ENCODE measurements at places on chromosomes 6 and 20.

DNA sequence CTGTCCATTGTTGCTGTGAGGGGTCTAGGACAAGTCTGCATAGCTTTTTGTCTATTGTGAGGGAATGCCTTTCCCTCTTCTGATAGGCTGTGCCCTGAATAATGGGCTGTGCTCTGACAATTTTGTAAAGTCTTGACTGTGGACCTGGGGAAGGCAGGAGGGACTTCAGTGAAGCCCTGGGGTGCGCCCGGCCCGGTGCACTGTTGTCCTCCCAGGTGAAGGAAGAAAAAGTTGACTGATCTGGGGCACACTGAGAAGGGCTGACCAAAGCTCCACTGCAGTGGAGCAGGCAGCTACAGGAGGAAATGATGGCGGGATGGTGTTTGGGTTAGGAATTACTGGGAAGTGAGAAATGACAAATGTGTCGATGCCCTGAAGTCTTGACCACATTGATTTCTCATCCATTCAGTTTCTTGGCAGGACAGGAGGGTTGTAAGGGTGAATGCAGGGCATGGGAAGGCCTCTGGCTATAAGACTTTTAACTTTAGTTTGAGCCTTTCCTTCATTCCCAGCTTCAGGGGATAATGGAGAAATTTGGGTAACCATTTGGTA is 224.0 kb upstream of the CST7 start:
- no peak for DNase-seq

GRCh38 chr6:168637834-168638233 is 196.8 kb downstream of the SMOC2 start:
- DNase-seq: no peak

DNA sequence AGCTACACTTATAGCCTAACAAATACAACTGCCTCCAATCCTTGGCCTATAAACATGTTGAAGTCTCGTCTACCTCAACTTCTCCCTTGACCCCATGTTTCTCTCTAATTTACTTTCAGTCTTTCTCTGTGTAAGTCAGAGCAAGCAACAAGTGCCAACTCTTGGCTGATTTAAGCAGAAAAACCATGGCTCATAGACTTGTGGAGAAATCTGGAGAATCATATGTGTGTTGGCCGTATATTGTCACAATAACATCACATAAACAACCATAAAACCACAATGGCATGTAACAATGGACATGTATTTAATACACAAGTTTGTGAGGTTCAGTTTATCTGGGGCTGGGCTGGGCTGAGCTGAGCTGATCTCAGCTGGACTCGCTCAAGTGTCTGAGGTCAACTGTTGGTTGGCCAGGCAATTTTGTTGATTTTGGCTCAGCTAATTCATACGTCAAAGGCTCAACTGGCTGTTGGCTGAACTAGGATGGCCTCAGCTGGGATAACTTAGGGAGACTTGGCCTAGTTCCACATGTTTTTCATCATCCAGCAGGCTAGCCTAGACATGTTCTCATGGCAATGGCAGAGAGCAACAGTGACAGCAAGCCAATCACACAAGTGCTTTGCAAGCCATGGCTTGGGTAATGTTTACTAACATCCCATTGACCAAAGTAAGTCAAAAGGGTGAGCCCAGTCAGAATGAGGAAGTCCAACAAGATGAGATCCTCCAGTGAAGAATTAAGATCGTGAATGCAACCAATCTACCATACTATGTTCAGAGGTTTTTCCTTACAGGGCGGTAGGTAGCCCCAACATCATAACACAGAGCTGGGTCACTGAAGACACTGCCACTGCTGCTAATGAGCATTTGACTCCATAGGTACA is 12.9 kb upstream of the TBC1D22B start:
- no peak for DNase-seq

GRCh38 chr6:10668126-10668917 is 26.1 kb downstream of the C6orf52 start:
- DNase-seq: no peak

DNA sequence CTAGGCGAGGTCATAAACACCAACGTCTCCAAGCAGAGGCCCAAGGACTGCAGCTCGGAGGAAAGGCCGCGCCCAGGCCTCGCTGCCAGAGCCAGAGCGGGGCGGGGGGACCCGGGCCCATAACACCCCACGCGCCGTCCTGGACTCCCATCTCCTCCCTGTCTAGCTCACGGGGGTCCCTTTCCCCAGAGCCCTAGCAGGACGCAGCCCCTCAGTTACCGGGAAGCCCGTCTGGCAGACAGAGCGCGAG is 44.9 kb downstream of the MDFI start:
- no peak for DNase-seq

- no peak for DNase-seq
Measured at GRCh38 chr20:472889-473292, 10.6 kb upstream of the TBC1D20 start.

DNA sequence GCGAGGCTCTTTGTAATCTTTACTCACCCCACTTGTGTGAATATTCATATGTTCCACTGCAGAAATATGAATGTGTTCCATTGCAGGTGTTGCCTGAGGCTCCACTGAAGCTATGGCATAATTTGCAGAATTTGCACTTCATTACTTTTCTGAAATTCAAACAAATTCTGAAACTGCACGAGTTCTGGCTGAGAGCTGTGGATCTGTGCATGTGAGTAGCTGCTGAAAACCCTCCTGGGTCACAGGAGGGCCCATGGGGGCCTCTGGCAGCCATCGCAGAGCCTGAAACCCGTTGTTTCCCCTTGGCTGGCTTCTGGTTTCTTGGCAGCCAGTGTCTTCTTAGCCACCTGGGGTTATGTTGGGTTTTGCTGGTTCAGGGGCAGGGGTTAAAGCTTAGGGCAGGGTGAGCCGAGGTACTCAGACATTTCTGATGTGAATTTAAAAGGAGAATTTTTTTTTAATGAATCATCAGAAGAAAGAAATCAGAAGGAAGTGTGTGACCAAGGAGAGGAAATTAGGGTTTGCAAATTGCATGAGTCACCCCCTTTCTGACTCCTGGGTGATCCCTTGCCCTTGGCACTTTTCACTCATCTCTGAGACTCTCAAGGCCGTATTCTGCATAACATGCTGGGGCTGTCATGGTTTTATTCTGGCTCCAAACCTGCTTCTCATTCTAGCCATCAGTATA is 40.6 kb downstream of the TOX2 start:
- peak; percentile 78 for DNase-seq

Data from activated CD8-positive, alpha-beta memory T cell treated with anti-CD3 and anti-CD28 coated beads, Interleukin-2, amount 10 ng/mL, durations not matched to agents 7 days and 5 days (primary cell).